ENCODE measurements at places on chromosomes 2 and 18. TPM values are rescaled to one million over a fixed set of nuclear protein-coding genes. Genes with fewer than 3 reads are reported as not detected.

The SCN1A gene
- 0.03 TPM for total RNA-seq

The EFEMP1 gene
- 48.5 TPM for total RNA-seq

The RAB6D gene
- 0.16 TPM for total RNA-seq

The SH3YL1 gene
- 12.9 TPM for total RNA-seq

DNA sequence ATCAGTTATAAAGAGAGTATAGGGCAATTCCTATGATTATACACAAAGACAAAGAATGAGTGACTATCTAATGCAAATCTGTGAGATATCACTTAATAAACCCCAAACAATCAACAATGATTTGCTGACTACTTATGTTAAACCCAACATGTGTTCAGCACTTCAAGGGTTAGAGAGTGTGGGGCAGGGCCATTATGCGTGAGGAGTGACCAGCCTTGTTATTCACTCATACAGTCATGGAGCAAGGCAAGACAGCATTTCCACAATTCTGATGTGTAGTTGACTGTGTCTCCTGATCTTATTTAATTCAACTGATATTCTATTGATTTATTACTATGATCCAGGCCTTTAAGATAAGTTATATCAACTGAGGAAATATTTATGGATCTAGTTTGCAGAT is 251.7 kb downstream of the CYRIA start:
- DNase-seq, result no peak

- DNase-seq, result no peak
Observed at GRCh38 chr18:30988440-30988839, 54.1 kb downstream of the DSC3 start.

- no peak for DNase-seq
Observed at GRCh38 chr2:240351826-240352426, 83.5 kb upstream of the GPC1 start.

GRCh38 chr18:26190506-26190905 is 35.7 kb upstream of the TAF4B start:
- DNase-seq, result no peak

- no peak for DNase-seq
Observed at GRCh38 chr18:76480913-76481312, 14.1 kb downstream of the ZNF516 start.

DNA sequence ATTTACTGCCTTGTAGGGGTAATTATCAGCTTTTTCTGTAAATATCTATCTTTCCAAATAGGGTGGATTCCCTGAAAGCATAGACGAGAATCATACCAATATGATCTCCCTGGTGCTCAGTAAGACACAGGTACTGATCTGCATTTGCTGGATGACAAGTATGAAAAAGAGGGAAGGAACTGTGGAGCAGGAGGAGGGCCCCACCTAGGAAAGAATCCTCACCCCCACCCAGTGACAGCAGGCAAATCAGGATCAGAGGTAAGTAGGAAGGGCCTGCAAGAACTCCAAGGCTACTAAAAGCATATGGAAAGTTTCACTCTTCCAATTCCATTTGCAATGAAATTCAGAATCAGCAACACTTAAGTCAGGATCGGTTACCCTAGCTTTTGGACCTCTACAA is 42.3 kb downstream of the METTL8 start:
- DNase-seq, result no peak

GRCh38 chr18:10838553-10838952 is 310.8 kb downstream of the PIEZO2 start:
- DNase-seq, result no peak

- DNase-seq, result no peak
Observed at GRCh38 chr2:162282765-162283425, 35.6 kb downstream of the IFIH1 start.

GRCh38 chr18:67467188-67467587 is 49.3 kb downstream of the DSEL start:
- DNase-seq, result no peak

GRCh38 chr18:3855966-3856365 is 406.0 kb downstream of the TGIF1 start:
- no peak for DNase-seq

- no peak for DNase-seq
Observed at GRCh38 chr2:7430421-7430868, 513.2 kb downstream of the RNF144A start.

DNA sequence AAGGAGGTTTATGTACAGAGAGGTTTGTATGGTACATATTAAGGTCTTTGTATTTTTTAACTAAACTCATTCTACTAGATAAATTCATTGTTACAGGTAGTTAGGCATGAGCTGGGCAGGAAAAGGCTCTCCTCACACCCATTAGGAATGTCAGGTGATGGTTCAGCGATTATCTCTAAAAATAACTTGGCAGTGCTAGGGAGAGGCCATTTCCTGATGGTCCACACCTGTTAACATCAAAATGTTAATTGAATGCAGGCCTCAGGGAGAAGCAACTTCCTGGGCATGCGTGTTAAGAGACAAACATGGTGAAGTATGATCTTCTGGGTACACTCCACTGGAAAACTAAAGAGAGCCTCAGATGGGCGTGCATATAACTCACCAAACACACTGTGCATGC is 73.6 kb downstream of the ARL6IP6 start:
- no peak for DNase-seq

DNA sequence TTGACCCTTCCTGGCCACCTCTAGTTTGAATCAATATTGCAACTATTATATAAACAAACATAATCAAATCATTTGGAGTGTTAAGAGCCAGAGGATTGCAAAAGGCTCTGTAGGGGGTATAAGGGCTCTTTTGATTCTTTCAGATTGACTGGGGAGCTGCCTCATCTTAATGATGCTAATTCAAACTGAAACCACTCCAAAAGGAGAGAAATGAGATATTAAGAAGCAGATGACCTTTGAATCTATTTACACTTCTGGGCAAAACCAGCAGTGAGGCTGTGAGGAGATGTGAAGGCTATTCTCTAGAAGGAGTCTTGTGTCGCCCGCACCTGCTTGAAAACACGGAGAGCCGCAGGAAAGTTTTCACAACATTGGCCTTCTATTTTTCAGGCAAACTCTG is 311.2 kb upstream of the CRIM1 start:
- no peak for DNase-seq

DNA sequence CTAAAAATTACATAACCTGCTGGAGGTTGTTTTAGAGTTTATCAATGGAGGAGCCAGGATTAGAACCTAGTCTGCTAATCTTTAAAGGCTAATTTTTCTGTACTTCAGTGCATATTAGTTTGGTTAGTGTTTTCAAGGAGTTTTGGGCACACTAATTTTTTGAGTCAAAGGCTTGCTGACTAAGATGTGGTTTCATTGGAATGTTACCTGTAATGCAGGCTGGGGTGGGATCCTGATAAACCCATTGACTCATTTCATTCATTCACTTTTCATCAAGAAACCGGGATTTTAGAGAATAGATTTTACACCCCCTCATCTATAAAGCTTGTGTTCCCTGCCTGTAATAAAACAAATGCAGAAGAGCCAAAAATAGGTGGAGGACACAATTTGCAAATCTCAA is 91.9 kb upstream of the IL1R2 start:
- DNase-seq, result no peak

- peak; percentile 98 for DNase-seq
Observed at GRCh38 chr2:218367415-218368149, 10.9 kb downstream of the CATIP start.

All from cardiac septum (tissue), 1 donor.